ENCODE measurements at places on chromosomes 4 and X.

DNA sequence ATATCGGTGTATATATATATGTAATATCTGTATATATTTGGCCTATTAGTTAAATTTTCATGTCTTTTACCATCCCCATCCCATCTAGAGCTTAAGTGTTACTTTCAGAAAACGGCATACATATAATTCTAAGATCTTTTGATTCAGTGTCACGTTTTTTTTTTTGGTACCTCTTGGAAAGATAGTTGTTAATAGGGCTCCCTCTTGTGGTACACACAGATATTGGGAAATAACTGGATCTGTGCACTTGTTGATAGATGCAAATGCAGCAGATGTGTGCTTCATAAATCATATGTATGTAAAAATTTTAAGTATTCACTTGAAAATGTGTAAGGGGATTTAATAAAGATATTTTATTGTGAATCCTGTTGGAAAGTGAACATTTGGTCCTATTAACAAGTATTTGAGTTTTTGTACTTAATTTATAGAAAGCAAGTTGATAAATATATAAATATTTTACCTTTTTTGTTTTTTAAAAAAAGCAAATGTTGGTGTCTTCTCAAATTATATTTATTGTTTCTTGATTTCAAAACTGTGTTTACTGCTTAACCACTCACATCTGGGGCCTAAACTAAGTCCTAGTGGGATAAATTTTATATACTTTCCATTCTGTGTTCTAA is 74.7 kb downstream of the PAQR3 start:
- no peak for DNase-seq

- DNase-seq, result no peak
These were observed 2.6 kb downstream of the SLC25A31 start for GRCh38 chr4:127732623-127733328.

DNA sequence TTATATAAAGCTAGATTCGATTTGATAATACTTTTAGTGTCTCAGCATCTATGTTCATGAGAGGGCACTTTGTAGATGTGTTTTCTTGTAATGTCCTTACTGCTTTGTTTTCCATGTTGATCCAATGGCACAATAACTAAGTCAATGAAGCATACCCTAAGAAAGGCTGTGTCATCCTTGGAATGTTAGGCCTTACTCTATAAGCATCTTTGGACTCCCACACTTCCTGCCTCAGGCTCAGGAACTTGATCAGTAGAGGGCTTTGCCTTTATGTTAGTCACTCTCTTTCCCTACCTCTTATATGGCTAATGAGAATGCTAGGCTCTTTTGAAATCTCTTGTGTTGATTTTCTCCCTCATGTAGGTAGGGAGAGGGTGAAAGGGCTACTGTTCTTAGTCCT is 33.2 kb upstream of the EDA2R start:
- DNase-seq, result no peak

- DNase-seq, result no peak
These were observed 220.9 kb downstream of the DTHD1 start for GRCh38 chr4:36502350-36502749.

- DNase-seq, result no peak
These were observed 126.1 kb downstream of the INPP4B start for GRCh38 chr4:142719854-142720541.
